ENCODE measurements at places on chromosomes 12 and 14.

DNA sequence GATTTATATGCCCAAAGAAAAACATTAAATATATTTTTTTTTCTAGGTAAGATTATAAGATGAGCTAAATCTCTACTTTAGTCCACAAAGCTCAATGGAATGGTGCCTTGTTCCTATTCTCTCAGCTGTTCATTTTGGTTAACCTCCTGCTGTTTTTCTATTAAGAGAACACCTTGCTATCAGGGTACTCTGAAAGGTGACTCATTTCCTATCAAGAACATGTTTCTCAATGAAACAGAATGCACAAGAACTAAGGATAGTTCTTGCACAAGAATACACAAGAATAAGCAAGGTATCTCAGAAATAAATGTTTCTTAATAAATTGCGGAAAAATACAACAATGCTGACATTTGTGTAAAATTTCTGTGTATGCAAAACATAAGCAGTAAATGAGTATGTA lies 14.1 kb downstream of the ABCD2 start:
- DNase-seq: peak; percentile 62

GRCh38 chr12:126182619-126183236 lies 1117.5 kb downstream of the AACS start:
- no peak for DNase-seq

DNA sequence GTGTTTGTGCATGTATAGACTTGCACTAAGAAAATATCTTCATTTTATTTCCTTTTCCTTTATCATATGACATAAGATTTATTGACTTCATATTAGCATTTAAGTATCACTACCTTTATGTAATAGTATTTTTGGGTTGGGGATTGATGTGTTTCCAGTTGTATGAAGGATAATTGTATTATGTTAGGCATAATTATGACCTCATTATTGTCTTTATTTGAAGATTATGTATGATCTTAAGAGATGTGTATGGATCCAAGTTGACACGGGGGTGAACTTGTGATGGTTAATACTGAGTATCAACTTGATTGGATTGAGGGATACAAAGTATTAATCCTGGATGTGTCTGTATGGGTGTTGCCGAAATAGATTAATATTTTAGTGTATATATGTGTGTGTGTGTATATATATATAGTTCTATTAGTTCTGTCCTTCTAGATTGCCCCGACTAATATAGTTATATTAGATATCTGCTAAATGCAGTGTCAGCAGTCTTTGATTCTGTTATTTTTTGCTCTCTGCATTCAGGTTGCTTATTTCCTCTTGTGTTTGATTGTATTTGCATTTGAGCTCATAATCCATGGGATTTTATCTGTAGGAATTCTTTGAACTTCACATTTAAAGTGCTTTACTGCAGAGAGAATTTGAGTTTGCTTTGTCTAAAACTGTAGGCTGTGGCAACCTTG lies 211.0 kb downstream of the TMEM117 start:
- DNase-seq: no peak

DNA sequence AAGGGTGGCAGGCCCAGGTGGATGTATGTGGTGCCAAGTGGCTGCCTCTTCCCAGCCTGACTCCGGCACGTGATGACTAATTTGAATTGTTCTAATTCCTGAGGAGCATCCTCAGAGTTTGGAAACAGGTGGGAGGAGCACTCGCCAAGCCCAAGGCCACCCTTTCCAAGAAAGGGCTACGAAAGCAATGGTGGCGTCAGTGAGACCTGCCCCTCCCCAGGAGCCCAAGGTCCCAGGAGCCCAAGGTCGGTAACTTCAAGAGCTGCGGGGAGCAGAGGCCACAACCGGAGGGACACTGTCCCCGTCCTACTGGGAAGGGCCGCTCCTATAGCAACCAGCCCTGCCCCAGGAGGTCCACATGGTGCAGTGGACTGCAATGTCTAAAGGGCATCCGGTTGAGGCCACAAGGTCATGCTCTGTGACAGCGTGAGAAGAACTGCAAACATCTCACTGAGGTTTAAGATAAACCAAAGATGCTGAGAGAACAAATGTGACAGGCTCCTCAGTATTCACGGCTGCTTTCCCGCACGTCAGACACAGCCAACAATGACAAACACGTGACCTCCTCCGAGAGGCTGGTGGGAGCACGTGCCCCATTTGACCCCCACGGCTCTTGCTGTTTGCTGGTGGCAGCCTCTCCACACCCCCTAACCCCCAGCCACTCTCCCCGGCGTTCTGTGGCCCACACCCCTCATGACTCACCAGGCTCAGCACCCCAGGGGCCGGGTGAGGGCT lies 79.6 kb downstream of the ITPK1 start:
- no peak for DNase-seq

- no peak for DNase-seq
These were observed at the start of gene TNFAIP2 for GRCh38 chr14:103122947-103123633. Gene TNFAIP2, plus strand, starts transcription at chr14:103123461. Its CDS starts 2,997 bp downstream, at chr14:103126458.

- no peak for DNase-seq
These were observed 77.4 kb upstream of the GTF2A1 start for GRCh38 chr14:81298122-81298521.

DNA sequence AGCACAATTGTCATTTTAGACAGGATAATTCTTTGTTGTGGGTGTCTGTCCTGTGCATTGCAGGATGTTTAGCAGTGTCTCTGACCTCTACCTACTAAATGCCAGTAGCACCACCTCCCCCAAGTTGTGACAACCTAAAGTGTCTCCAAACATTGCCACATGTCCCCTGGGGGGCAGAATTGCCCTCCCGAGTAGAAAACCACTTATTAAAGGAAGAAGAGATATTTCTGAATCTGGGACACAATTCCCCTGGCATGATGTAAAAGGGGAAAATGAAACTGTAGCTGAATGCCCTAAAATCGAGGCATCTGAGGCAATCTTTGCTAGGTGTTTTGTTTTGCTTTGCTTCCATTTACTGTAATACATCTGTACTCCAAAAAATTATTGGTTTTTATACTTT lies 116.8 kb upstream of the NAP1L1 start:
- DNase-seq: no peak

DNA sequence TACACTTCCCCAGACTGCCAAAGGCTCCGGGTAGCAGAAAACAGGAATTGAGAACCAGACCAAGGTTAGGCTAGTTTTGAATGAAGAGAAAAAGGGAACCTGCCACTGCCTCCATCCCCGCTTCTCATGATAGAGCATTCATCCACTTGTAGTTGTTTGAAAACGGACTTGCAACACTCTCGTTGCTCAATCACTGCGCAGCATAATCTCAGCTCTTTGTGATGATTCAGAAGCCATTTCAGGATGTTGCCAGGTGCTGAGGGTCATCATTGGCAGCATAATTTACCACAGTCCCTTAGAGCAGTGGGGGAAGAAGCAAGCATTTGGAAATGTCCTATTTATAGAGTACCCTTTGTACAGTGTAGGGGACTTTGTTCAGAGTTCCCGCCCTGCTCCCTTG lies 25.6 kb downstream of the KCNK13 start:
- no peak for DNase-seq

DNA sequence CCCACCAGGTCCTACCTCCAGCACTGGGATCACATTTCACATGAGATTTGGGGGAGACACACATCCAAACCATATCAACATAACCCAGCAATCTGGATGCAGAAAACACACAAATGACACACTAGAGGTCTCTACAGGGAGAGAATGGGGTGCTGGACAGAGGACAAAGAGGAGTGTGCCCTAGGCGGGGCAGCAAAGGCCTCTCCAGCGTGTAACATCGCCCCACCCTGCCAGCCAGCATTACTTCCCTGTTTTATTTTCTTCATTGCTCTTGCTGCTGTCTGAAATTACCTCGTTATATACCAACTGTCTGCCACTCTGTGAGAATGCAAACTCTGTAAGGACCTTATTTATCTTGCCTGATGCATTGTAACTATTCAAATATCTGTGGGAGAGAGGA lies 61.1 kb downstream of the RIMBP2 start:
- no peak for DNase-seq

DNA sequence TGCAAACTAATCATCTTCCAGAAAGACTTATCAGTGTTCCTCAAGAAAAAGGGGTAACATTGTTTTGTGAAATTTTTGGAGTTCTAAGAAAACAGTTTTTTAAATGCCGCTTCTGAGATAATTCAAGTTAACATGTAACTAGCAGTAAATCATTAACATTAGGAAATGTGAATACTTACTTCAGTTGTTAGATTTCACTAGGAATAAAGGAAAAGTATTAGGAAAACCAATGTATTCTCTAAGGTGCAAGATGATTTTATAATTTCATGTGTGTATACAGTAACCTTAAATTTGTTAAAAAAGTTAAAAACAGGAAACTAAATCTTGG lies 36.8 kb downstream of the PAPOLA start:
- no peak for DNase-seq

GRCh38 chr14:88191605-88192004 lies 131.5 kb downstream of the KCNK10 start:
- DNase-seq: no peak

DNA sequence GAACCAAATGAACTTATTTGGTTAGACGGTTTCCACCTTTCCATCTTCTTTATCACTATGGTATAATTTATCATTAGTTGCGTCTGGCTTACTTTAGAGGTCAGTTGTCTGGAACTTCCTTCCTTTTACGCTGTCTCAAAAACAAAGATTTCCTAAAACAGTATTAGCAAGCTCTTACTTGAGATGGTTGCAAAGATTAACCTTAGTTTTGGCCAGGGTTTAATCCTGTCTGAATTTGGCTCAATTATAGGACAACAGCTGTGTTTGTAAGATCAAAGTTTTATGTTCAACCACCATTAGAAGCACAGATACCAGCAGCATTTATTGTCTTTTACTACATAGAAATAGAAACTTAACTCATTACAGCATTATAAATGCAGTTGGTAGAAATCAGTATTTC lies 7.9 kb upstream of the WASHC3 start:
- DNase-seq: no peak

DNA sequence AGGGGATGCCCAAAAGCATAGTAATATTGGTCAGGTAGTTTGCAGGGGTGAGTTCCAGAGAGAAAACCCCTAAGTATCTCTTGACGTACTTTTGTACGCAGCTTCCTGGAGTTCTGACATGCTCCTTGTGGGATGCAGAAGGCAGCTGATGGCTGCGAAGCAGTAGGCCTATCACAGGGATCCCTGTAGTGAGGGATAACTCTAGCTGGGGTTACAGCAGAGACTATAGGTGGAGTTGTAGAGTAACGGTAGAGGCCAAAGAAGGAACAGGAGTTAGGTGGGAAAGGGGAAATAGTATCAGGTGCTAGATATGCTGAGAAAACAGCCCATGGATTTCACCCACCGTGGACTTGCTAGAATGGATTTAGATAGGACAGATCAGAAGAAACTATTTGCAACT lies 37.3 kb downstream of the MGST1 start:
- DNase-seq: no peak

- DNase-seq: no peak
These were observed 476.1 kb upstream of the SYT1 start for GRCh38 chr12:78388461-78388860.

DNA sequence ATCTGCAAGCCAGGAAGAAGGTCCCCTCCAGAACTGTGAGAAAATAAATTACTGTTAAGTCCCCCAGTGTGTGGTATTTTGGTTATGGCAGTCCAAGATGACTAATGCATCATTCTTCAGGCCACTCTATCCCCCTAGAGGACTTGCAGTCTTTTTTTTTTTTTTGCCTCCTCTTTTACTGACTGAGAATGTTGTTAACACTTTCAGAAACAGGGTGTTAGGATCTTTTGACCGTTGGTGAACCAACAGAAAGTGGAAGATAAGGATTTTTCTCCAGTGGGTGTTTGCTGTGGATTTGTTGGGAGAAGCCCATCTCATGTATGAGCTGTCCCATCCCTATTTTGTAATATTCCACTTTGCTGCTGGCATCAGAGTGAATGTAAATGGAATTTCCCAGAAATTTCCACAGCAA lies 37.8 kb downstream of the MARK3 start:
- no peak for DNase-seq

DNA sequence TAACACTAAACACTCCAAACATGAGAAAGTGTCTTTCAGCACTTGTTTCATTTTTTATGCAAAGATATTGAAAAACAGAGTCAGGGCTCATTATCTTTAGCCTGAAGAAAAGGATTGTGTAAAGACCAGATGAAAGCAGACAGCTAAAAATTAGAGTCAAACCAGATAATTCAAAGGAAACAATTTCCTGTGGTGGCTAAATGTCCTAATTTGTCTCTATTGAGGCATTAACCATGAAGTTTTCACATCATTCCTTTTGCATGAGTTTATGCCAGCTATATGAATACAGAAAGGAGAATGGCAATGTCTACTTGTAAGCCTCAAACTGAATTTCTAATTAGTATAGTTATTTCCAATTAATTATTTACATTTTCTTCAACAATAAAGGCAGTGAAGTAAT lies 338.5 kb downstream of the FSCB start:
- no peak for DNase-seq

DNA sequence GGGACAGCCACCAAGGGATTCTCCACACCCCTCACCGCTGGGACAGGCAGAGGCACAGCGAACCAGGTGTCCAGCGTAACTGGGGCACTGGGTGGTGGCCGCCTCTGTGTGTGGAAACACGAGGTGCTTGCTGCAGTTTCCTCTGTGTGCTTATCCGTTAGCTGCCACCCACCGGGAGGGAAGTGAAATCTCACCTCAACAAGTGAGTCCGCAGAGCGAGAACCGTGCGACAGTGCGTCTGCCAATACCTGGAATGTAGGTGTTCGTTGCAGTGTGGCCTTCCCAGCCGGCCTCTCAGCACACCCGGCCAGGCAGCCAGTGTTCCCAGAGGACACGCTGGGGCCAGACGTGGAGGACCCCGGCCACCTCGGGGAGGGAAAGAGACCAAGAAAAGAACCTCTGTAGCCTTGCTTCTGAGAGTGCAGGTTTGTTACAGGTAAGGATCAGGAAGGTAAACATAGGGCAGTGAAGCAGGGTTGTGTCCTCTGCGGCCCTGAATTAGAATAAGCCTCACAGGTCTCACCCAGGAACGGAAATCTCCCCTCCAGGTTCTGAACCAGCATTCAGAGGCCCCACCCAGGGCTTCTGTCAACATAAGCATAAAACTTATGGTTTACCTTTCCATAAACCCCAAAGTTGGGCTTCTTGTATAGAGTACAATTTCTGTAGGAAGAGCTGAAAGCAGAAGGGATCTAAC lies 1.5 kb downstream of the BCL2L14 start:
- no peak for DNase-seq

- DNase-seq: no peak
These were observed 34.2 kb downstream of the PPM1H start for GRCh38 chr12:62900686-62901272.

DNA sequence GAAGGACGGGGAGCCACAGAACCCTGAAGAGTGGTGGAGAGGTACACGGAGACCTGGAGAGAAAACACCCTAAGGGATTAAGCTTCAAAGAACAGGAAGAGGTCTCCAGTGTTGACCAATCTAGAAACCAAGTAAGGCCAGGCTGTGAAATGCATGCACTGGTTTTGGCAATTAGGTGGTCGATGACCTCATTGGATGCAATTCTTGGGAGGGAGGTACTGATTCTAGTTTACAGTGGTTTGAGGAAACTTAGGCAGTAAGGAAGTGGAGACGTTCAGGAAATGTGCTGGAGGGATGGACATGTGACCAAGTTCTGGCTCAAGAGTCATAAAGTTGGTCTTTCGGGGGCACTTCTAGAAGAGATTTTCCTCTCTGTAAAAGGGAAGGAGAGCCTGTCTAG lies 91.3 kb upstream of the CEP83 start:
- DNase-seq: no peak

GRCh38 chr12:7793211-7793610 lies 4.0 kb downstream of the NANOG start:
- no peak for DNase-seq
